Stromal cell of bone marrow (primary cell): ENCODE measurements at places on chromosomes 16 and 17.

DNA sequence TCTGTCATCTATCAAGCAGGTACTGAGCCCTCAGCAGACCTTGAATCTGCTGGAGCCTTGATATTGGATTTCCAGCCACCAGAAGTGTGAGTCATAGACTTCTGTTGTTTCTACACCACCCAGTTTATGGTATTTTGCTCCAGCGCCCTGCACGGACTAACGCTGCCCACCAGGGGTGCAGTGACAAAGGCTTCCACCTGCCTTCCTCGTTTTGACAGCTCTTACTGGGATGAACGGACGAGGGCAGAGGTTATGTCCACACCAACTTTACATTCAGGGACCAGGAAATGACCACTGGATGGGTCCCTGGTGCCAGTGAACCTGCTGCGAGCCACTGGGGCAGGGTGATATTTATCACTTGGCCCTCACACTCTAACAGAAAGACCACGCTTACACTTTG is 66.6 kb upstream of the CBX4 start:
- no peak for DNase-seq

GRCh38 chr17:40427002-40427491 is 9.4 kb upstream of the TOP2A start:
- no peak for DNase-seq

DNA sequence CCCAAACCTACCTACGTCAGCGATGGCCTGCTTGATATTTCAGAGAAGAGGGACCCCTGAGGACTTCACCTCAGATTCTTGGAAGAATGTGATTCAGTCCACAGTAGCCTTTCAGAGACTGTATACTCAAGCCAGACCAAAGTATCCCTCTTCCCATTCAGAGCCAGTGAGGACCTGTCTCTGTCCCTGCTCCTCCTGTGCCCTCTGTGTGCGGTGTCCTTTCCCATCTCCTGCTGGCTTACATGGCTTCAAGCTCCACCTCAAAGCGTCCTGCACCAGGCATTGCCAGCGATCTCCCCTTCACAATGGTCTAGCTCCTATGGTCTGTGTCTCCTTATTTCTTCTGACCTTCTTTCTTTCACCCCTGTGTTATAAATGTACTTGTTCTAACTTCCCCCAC is 39.5 kb upstream of the HLF start:
- no peak for DNase-seq

GRCh38 chr17:15456972-15457722 is 10.3 kb downstream of the CDRT4 start:
- DNase-seq: peak; percentile 89

GRCh38 chr16:51967646-51968045 is 579.3 kb downstream of the TOX3 start:
- DNase-seq: no peak

GRCh38 chr17:54932711-54933110 is 32.1 kb downstream of the TOM1L1 start:
- DNase-seq: no peak

GRCh38 chr17:33166472-33166871 is 126.6 kb downstream of the ASIC2 start:
- DNase-seq: no peak

DNA sequence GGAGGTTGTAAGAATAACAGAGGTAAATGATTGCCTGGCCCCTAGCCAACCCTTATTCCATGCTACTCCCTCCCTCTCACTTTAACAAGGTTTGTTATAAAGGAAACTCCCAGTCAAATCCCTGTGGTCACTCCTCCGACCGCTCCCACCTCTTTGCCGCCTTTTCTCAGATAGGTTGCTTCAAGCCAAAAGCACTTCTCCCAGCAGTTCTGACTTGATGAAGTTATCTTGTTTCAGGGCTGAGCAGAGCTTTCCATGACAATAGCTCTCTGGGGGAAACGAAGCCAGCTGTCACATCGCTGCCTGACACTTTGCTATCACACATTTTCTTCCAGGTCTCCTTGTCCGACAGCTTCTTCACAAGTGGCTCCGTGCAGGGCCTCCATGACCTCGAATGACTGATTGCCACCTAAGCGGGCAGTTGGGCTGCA is 278.6 kb downstream of the HAPSTR1 start:
- no peak for DNase-seq

DNA sequence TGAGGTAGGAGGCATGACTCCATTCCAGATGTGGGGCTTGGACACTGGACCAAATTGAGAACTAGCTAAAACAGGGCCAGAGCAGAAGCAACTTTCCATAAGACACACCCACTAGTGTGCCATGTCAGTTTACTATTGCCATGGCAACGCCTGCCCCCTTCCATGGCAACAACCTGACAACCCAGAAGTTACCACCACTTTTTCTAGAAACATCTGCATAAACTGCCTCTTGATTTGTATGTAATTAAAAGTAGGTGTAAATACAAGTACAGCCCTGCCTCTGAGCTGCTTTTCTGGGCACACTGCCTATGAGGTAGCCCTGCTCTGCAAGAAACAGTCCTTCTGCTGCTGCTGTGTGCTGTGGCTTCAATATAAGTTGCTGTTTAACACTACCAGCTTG is 19.5 kb upstream of the SCNN1B start:
- DNase-seq: no peak

DNA sequence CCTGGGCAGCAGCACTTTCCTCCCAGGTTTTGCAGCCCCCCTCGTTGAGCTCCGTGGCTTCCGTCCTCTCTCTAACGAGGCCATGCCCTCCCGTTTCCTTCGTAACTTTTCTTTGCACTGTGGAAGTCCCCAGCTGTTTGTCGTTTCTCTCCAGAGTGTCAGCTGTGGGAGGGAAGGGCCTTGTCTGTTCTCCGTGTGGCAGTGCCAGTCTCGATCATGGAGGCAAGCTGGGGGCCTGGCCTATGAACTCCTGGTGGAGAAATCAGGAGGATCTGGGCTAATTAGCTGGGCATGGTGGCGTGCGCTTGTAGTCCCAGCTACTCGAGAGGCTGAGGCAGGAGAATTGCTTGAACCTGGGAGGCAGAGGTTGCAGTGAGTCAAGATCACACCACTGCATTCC is 28.3 kb downstream of the TBCD start:
- no peak for DNase-seq

DNA sequence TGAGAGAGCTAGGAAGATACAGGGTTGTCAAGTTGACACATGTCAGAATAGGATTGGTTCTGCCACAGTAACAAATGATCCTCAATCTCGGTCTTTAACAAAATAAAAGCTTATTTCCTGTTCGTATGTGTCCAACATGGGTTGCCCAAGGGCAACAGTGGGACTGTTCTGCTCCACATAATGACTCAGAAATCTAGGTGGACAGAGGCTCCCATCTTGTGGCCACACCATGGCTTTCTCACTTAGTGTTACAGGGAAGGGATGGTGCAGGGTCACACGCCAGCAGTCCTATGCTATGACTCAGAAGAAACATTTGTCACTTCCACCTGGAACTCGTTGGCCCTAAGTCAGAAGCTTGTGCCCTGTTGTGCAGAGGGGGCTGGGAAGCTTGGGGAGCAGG is 364.9 kb downstream of the SNX29 start:
- DNase-seq: no peak

GRCh38 chr17:62160816-62161215 is 95.7 kb upstream of the MED13 start:
- DNase-seq: no peak

DNA sequence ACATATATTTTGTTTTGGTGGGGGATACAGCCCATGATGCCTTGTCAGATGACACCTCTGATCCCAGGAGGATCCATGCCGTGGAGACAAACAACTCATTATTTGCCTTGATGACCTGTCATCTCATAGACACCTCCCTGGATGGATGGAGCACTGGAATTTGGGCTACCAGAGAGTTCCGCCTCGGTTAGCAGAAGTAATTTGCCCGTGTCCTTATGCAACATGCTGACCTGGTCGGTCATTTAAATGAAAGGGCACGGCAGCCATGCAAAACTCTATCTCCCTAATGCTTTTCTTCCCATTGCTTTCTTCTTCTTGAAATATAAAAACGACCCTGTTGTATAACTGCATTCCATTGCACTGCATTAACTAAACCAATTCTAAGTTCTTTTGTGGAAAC is 145.3 kb downstream of the GRIN2A start:
- DNase-seq: no peak

GRCh38 chr16:51733181-51733580 is 582.1 kb upstream of the SALL1 start:
- DNase-seq: no peak

- DNase-seq: no peak
These were observed 5.2 kb downstream of the SMCR8 start for GRCh38 chr17:18320301-18320700.

- DNase-seq: no peak
These were observed 136.3 kb downstream of the NLK start for GRCh38 chr17:28178800-28179199.

GRCh38 chr16:58589326-58589905 is 40.2 kb downstream of the CNOT1 start:
- DNase-seq: no peak

GRCh38 chr17:70422862-70423261 is 253.5 kb downstream of the KCNJ2 start:
- DNase-seq: no peak

GRCh38 chr16:52650318-52650717 is 103.4 kb upstream of the TOX3 start:
- no peak for DNase-seq

DNA sequence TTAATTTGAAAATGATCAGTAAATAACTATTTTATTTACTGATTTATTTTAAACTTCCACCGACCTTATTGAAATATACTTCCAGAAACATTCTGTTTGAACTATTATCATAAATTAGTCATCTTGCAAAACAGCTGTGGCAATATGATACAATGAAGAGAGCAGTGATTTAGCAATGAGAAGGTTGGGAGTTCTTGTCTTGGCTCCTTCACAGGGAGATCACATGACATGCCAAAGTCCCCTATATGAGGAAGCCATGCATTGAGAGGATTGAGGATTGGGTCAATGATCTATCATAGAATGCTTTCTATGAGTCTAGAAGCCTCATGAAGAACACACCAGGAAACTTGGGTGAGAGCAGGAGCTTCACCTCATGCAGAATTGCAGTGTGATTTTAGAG is 222.7 kb downstream of the LGALS9B start:
- DNase-seq: no peak

DNA sequence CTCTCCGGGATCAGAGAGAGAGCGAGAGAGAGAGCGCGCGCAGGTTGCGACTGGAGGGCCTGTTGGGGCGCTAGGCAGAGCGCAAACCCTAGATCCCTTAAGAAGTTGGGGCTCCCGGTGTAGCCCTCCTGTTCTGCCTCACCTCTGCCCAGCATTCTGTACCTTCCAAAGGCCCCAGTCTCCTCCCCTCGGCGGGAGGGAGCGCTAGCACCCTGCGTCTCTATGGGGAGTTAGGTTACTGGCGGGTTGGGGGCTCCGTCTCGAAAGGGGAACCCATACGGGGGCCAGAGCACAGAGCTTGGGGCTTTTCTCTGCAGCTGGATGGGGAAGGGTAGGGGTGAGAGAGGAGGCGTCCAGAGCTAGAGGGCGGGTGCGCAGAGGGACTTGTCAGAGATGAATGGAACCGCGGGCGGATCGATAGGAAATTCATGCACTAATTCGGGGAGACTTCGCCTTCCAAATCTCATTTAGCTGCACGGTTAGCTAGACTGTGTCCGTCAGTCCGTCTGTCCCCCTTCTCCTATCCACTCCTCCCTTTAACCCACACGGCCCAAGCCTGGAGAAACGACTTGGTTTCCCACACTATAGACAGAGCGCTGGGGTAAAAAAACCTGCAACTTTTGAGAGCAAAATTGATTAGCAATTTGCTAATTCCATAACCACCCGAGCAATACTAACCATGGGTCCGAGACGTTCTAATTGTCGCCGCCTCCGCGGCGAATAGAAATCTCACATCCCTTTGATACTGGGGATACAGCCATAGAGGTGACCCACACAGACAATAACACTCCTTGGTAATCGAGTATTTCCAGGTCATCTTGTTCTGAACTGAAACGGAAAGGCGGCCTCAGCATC is 693 bp upstream of the HOXB4 start:
- DNase-seq: no peak

DNA sequence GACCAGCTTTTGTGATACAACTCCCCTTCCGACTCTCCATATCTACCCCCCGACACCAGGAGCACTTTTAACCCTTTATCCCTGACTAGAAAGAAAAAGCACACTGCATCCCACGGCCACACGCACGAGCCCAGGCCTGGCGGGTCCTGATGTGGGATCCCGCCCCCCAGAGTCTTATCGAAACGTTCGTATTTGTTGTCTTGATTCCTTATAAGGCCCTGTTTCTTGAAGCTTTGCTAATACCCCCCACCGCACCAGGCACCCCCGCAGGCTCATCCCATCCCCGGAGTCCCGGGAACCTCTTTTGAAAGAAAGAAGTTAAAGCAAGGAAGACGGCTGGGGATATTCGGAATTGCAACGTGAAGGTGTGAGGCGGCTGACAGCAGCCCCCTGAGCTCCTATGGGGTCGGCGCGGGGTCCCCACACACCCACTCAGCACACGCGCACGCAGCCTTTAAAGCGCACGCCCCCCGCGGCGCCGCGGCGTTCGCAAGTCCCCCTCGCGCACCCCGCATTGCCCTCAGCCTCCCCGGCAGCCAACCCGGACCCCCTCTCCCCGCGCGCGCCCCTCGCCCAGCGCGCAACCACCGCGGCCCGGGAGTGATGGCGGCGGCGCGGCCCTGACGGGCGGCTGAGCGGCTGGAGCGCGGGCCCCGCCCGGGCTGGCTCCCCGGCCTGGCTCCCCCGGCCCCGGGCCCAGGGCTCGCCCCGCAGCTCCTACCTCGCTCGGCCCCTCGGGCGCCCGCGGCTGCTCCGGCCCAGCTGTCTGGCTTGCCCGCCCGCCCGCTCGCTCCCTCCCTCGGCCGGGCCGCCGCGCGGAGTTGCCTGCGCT is 448 bp downstream of the STAT5B start:
- DNase-seq: no peak

- no peak for DNase-seq
These were observed 4.6 kb downstream of the PRSS21 start for GRCh38 chr16:2821487-2822157.

GRCh38 chr17:20206591-20206990 is 197.4 kb downstream of the SPECC1 start:
- DNase-seq: peak; percentile 78

DNA sequence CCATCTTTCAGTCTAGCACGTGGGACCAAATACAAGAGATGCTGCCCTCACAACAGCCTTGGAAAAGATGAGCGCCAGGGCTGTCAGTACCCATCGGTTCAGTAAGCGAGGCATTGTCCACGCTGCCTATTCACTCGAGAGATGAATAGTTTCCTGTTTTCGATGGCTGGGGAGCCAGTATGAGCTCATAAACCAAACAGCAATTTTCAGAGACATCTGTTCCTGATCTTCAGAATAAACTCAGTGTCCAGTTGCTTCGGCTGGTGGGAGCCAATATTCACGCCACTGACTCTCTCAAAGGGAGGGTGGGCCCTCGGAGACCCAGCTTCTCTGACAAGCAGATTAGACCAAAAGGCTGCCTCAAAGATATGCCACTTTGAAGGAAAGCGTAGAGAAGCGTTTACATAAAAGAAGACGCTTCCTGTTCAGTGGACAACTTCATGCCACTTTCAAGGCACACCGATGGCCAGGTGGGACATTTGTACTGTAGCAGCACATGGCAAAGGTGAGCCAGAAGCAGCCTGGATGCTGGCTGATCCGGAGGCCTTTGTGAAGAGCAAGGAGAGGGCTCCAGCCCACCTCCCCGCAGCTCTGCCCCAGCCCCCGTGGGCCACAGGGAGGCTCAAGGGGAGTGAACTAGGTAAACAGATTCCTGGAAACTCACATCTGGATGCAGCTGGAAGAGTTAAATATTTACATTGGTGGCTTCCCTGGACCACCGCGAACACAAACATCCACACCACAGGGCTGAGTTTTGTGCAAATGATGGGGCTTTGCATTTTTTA is 6.0 kb downstream of the TIMM22 start:
- DNase-seq: peak; percentile 89
